ENCODE measurements at places on chromosomes 2 and 18. TPM values are rescaled to one million over a fixed set of nuclear protein-coding genes. Genes with fewer than 3 reads are reported as not detected.

The MDH1B gene
- 1.2 TPM for total RNA-seq

GRCh38 chr2:189683348-189683747 lies 8.9 kb downstream of the ANKAR start:
- DNase-seq: no peak

GRCh38 chr2:240812721-240813120 lies 7.3 kb downstream of the KIF1A start:
- DNase-seq: no peak

DNA sequence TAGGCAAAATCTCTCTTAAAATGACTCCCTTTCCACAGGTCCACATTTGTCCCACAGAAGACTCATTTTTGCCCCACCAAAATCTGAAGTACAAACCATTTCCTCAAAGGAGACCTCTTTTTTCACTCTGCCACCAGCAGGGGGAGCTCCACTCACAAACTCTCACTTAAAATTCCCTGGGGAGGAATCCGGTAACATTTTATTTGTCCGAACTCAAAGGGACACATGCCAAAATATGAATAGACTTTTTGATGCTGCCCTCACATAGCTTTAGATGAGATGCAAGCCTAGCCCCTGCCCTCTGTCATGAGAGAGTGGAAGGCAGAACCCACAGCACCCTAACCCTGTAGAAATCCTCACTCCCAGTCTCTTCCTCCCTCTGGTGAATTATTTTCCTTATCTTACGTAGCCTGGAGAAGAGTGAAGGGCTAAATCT lies 57.1 kb downstream of the RMDN2 start:
- peak; percentile 40 for DNase-seq

The KANSL1L gene
- 92.5 TPM for total RNA-seq

The SLC9A2 gene
- total RNA-seq: 4.2 TPM

DNA sequence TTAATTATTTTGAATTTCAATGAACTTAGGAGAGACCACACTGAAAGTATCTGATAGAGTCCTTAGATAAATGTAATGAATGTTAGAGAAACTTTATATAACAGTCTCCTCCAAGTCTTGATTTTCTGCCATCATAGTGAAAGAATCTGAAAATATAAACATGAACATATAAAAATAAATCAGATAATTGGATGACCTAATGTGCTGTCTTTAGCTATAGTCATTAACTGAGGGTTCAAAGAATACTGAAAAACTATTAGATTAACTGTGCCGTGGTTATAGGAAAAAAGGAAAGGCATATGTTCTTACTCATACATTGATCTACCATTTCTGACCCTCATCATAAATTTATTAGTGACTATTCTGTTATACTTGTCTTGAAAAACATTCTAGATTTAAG lies 47.0 kb upstream of the SPAG16 start:
- no peak for DNase-seq

The LINC00305 gene
- not detected for total RNA-seq

DNA sequence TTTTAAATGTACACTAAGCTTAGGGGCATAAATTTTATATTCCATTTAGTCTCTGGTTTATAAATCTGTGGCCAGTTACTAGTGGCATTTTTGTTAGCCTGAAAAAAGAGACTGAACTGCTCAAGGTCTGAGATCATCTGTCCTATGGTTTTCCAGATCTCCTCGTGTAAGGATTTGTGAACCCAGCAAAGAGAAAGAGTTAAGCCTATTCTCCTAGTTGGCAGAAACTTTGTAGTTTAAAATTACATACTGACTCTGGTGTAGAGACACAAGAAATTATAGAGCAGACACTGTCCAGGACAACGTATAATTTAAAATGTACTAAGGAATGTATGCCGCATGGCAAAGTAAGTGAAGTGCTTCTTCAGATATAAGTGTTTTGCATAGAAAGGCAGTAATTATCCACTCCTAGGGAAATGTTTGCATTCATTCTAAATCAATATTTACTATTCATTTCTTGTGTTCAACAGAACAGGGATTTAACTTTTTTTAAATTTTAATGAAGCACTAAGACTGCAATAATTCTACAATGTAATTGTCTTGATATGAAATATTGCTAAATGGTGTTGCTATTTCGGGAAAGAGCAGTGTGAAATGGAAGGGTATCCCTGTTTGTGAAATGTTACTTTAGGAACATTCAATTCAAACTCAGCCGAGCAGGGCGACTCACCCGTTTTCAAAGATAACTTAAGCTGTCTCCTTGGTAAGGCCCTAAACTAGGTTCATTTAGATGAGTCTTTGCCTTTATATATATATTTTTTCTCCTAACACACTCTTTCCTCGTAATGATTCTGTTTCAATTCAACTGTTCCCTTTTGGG lies 508.4 kb upstream of the ZEB2 start:
- DNase-seq: no peak

GRCh38 chr2:205706769-205707381 lies 24.6 kb downstream of the NRP2 start:
- DNase-seq: no peak

Measured in urinary bladder (tissue), 4 donors.